ENCODE measurements at places on chromosomes 16 and 17.

DNA sequence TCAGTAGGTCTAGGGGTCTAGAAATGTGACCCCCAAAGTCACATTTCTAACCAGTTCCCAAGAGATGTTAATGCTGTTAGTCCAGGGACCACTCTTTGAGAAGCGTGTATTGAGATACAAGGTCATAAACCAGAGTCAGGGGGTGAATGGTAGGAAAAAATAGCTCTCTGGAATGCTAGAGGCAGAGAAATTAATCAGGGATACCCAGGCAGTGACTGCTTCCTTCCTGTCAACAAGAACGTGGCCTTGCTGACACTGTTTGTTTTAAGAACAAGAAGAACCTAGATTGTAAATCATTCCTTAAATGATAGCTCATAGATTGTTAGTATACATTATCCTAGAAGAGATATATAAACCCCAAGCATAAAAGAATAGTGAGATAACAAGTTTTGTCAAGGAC, 43.8 kb downstream of the PITPNM3 start:
- H3K4me1 ChIP-seq, result no peaks in the 10 kb centered on the region
- no peak for DNase-seq
- no peaks in the 10 kb centered on the region for H3K27me3 ChIP-seq
- no peak overlapping the region for H3K27ac ChIP-seq

- H3K36me3 ChIP-seq, result no peaks in the 10 kb centered on the region
- peaks cover 6% of the 10 kb centered on the region for H3K27me3 ChIP-seq
- no peak overlapping the region for H3K27ac ChIP-seq
- peak; percentile 49 for DNase-seq
Observed at GRCh38 chr16:49183911-49184310, 97.7 kb downstream of the CBLN1 start.

DNA sequence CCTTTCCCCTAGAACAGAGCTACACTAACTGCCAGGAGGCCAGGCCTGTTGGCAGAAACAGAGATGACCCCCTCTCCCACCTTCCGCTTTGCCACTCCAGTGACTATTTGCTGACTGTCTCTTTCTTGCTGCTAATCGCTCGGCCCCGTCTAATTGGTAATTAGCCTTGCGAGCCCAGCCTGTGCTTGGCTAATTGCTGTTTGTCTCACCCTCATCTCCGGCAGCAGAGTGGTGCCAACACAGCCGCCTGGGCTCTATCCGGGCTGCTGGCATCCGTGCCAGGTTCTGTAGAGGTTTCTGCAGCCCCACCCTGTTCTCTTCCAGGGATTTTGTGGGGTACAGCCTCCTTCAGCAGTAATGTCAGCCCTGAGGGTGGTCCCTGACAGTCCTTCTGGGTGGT, 27.4 kb upstream of the PHB1 start:
- no peak for DNase-seq
- H3K36me3 ChIP-seq, result no peaks in the 10 kb centered on the region
- H3K27ac ChIP-seq, result no peak overlapping the region
- H3K4me1 ChIP-seq, result peaks cover 6% of the 10 kb centered on the region
- H3K27me3 ChIP-seq, result peaks cover 33% of the 10 kb centered on the region
- no peak overlapping the region for H3K4me3 ChIP-seq

DNA sequence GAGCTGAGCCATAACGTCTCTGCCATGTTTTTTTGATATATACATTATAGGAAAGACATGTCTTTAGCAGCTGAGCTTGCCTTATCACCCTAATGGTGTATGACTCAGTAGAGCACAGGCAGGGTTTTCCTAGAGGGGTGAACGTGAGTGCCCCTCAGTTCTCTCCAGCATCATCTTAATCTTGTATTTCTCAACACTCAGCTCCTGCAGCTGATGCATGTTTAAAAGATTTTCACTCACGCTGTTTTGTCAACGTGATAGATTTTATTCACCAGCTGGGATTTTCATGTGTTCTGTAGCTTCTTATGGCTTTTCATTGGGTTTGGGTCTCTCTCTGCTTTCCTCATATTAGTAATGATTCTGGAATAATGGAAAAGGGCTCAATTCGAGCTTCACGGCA, 186.0 kb upstream of the PMFBP1 start:
- no peaks in the 10 kb centered on the region for H3K4me1 ChIP-seq
- no peak overlapping the region for H3K27ac ChIP-seq
- H3K4me3 ChIP-seq, result no peak overlapping the region

DNA sequence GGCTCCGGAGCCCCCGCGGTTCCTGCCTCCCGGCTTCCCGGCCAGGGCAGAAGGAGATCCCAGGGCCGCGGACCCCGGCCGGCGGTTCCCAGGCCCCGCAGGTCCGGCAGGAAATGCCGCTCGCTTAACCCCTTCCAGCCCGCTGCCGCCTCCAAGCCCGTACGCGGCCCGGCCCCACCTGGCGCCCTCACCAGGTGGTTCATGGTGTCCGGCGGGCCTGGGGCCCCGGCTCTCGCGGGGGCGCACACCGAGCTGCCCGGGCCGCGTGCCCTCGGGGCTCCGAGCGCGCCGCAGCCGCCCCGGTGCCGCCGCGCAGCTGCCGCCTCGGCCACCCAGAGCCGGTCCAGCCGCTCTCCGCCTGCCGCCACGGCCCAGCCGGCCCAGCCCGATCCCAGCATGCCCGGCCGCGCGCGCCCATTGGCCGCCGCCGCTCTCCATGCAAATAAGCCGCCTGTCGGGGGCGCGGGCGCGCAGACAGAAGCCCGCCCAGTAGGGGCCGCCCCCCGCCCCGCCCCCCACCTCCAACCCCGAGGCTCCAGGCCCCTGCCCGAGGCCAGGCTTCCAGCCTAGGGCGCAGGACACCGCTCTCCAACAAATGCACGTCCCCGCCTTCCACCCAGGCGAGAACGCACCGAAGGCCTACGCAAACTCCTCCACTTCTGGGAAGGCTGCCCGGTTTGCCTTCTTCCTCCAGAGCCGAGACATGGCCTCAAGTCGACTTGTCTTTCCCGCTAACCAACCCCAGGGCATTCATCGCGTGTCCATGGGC, at the start of gene BCAR1:
Gene BCAR1 (minus strand): TSS at position 345 of the 769 bp plus-strand sequence. CDS start 142 bp downstream, at position 203.
- peak within 1 kb of the TSS; percentile 95 for H3K4me3 ChIP-seq
- peaks cover 84% of the 10 kb centered on the region for H3K4me1 ChIP-seq
- DNase-seq, result peak; percentile 96
- peak within 1 kb of the TSS; percentile 96 for H3K27ac ChIP-seq

DNA sequence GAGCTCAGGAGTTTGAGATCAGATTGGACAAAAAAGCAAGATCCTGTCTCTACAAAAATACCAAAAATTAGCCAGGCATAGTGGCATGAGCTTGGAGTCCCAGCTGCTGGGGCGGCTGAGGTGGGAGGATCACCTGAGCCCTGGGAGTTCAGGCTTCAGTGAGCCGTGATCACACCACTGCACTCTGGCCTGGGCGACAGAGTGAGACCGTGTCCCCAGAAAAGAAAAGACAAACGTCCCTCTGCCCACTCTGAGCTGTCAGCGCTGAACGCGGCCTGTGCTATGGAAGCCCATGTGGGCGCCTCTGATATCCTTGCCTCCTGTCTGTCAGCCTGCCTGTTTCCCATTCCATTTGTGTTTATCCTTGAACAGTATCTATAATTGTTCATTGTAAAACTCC, 50.7 kb downstream of the FOXK2 start:
- H3K27me3 ChIP-seq, result no peaks in the 10 kb centered on the region
- no peak overlapping the region for H3K27ac ChIP-seq
- H3K4me3 ChIP-seq, result no peak overlapping the region
- no peaks in the 10 kb centered on the region for H3K36me3 ChIP-seq
- no peak for DNase-seq
- peaks cover 33% of the 10 kb centered on the region for H3K4me1 ChIP-seq

GRCh38 chr16:28879841-28880588, 1.7 kb downstream of the ATP2A1 start:
- H3K27me3 ChIP-seq, result no peaks in the 10 kb centered on the region
- H3K27ac ChIP-seq, result no peak overlapping the region
- peak overlapping the region; percentile 51 for H3K4me3 ChIP-seq
- peaks cover 13% of the 10 kb centered on the region for H3K4me1 ChIP-seq

GRCh38 chr16:1526608-1527555, 6.6 kb upstream of the TMEM204 start:
- no peaks in the 10 kb centered on the region for H3K27me3 ChIP-seq
- H3K36me3 ChIP-seq, result no peaks in the 10 kb centered on the region
- DNase-seq, result no peak
- peaks cover 19% of the 10 kb centered on the region for H3K4me1 ChIP-seq

- H3K4me1 ChIP-seq, result no peaks in the 10 kb centered on the region
- no peak overlapping the region for H3K27ac ChIP-seq
- no peaks in the 10 kb centered on the region for H3K36me3 ChIP-seq
- DNase-seq, result no peak
Observed at GRCh38 chr16:52781005-52781630, 234.2 kb upstream of the TOX3 start.

- no peak overlapping the region for H3K27ac ChIP-seq
- no peak for DNase-seq
- no peaks in the 10 kb centered on the region for H3K36me3 ChIP-seq
Observed at GRCh38 chr17:67671493-67671892, 46.2 kb upstream of the NOL11 start.

DNA sequence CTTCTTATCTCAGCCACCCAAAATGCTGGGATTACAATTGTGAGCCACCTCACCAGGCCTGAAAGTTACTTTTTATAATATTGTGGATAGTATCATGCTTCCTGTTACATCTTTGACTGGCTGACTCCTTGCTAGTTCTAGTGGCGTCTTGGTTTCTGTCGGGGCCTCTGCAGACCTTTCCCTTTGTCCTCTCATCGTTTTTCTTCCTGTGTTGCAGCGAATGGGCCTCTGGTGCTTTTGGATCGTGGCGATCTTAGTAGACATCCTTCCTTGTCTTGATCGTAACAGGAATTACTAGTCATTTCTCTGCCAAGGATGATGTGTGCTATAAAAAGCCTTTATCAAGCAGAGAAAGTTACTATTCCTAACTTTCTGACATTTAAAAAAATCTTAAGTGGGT, 20.8 kb downstream of the ASPSCR1 start:
- H3K4me1 ChIP-seq, result peaks cover 17% of the 10 kb centered on the region
- peak overlapping the region; percentile 10 for H3K27ac ChIP-seq
- no peaks in the 10 kb centered on the region for H3K27me3 ChIP-seq
- H3K36me3 ChIP-seq, result no peaks in the 10 kb centered on the region

- H3K36me3 ChIP-seq, result no peaks in the 10 kb centered on the region
- no peak for DNase-seq
- no peak overlapping the region for H3K4me3 ChIP-seq
Observed at GRCh38 chr17:2213291-2213960, 90.2 kb downstream of the SMG6 start.

DNA sequence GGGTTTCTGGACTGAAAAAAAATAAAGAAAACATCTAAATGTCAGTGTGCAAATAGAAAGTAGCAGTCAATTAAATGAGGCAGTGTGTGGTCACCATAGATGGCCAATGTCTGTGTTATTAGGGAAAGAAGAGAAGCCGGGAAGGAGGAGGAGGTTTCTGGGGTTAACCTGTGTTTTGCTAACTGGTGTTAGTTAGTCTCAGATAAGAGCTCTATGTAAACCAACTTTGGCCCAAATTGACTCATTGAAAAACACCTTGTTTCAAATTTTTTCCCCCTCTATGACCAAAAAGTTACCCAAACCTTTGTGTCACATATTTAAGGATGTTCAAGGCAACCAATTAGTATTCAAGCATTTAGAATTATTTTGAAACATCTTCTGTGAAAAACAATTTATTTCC, 530.9 kb downstream of the MAF start:
- no peaks in the 10 kb centered on the region for H3K27me3 ChIP-seq
- no peaks in the 10 kb centered on the region for H3K36me3 ChIP-seq
- peaks cover 37% of the 10 kb centered on the region for H3K4me1 ChIP-seq
- H3K27ac ChIP-seq, result peak overlapping the region; percentile 41

Measured in hepatocyte (in vitro differentiated cells).